ENCODE measurements at places on chromosomes 11 and 22. TPM values are rescaled to one million over a fixed set of nuclear protein-coding genes. Genes with fewer than 3 reads are reported as not detected.

GRCh38 chr11:7088921-7089320 is at the start of gene RBMXL2:
TSS of gene RBMXL2 (plus strand) at chr11:7088998. CDS start at chr11:7089121, 123 bp downstream.
- DNase-seq = no peak

UBQLN3 gene
- polyA plus RNA-seq = not detected

GRCh38 chr11:130999086-130999485 is 82.8 kb upstream of the SNX19 start:
- no peak for DNase-seq

DNA sequence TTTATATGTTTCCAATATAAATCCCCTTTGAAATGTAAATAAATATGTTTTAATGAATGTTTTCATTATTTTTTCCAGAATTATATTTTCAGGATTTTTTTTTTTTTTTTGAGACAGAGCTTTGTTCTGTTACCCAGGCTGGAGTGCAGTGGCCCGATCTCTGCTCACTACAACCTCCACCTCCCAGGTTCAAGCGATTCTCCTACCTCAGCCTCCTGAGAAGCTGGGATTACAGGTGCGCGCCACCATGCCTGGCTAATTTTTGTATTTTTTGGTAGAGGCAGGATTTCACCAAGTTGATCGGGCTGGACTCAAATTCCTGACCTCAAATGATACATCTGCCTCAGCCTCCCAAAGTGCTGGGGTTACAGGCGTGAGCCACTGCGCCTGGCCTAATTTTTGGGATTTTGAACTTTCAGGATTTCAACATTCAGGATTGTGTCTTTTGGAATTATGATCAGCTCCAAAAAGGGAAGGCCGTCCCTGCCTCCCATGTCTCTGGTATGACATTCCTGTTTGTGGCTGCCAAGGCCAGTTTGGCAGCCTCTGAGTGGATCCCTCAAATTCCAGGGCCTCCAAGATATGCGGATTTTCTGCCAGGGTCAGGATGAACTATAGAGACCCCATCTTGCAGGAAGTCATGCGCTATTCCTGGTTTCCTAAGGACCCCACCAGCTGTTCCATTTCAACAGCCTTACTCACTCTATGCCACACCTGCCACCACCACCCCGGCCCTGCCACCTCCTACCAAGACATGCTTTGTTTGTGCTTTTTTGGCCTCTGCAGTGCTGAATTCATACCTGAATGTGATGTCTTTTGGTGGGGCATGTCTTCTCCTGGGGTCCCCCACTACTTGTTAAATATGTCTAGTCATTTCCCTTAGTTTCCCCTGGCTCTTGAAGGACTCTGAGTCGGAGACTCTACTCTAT is 21.9 kb upstream of the TMPRSS4 start:
- DNase-seq = no peak

DNA sequence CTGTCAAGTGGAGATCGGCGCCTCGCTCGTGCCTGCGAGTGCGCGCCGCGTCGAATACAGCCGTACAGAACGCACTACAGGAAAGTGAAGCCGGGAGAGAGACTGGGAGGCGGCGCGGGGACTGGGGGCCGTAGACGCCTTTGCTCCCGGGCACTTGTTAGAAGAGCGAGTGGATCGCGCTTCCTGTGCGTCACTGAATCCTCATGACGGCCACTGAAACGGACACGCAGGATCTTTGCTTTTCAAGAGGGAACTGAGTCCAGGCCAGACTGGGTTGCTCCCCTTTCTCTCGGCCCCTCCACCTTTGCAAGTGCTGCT is 314 bp downstream of the RIC8A start:
- no peak for DNase-seq

- DNase-seq = no peak
Measured at GRCh38 chr11:110251836-110252235, 44.6 kb downstream of the RDX start.

GRCh38 chr11:66451663-66452062 is 13.0 kb upstream of the MRPL11 start:
- DNase-seq = no peak

DNA sequence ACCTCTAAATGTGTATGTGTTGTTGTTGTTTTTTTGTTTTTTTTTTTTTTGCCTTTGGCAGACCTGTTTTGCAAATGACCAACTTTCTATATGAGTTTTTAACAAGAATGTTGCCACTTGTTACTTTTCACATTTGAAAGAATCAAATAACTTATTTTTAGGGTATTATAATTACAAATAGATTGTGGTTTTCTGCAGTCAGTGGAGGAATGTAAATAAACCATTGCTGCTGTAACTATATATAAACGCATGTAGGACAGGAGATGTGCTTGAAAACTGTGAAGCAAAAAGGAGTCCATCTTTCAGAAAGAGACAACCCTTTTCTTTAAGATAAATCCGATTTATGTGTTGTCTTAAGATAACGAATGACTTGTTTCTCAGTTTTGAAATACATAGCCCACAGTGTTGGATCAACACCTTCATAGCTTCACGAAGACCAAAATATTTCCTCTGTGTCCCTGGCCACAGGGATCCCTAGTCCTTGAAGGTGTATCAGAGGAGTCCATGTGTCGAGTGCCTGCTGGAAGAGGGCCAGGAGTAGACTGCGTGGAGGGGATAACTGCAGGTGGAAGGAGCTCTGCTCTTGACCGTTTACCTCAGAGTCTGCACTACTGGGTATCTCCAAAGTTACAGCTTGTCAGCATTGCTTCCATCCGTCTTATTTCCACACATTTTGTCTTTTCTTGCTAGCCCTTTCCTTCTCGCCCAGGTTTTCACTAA is 24.7 kb downstream of the TNRC6B start:
- no peak for DNase-seq
